ENCODE measurements at places on chromosomes 16 and 17. TPM values are rescaled to one million over a fixed set of nuclear protein-coding genes. Genes with fewer than 3 reads are reported as not detected.

The ITGB3 gene
- 0.13 TPM for total RNA-seq

The MMP28 gene
- total RNA-seq = not detected

The OTOP2 gene
- not detected for total RNA-seq

The TBX6 gene
- 0.71 TPM for total RNA-seq

The CACNG1 gene
- total RNA-seq = not detected

All from CD8-positive, alpha-beta memory T cell (primary cell).